NK-92 treated with Interleukin-12 subunit alpha and Interleukin-12 subunit beta, amount 100 ng/mL, for 24 hours (cell line): ENCODE measurements at places on chromosomes 1 and 21.

- no peak for DNase-seq
These were observed 26.2 kb downstream of the TMCO4 start for GRCh38 chr1:19773485-19773884.

DNA sequence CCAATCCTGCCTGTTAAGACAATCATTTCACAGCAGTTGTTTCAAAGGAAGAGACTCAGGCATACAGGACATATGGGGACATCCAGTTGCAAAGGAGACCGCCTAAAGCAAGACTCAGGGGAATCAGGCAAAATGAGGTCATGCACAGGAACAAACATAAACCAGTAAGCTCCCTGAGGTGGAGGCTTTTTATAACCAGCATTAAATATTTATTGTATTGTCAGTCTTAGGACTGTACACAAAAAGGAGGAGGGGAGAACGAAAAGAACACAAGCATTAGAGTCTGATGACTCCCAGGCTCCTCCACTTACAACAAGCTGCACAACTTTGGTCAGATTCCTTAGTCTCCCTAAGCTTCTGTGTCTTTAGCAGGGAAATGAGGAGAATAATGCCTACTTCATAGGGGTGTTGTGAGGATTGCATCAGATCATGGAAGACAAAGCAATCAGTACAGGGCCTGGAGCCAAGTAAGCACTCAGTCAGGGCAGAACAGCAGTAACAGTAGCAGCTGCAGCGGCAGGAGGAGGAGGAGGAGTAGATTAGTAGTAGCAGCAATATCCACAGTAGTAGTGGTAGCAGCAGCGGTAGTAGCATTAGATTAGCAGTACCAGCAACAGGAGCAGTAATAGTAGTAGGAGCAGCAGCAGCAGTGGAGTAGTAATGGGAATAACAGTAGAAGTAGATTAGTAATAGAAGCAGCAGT is 54.2 kb upstream of the SPATA6 start:
- no peak for DNase-seq

DNA sequence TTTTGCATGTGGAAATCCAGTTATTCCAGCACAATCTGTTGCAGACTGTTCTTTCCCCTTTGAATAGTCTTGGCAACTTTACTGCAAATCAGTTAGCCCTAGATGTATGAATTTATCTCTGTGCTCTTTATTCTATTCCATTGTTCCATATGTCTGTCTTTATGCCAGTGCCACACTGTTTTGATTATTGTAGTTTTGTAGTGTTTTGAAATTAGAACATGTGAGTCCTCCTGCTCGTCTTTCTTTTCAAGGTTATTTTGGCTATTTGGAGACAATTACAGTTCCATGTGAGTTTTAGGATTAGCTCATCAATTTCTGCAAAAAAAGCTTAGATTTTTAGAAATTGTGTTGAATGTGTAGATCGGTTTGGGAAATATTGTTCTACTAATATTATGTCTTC is 26.6 kb downstream of the WNT3A start:
- no peak for DNase-seq

DNA sequence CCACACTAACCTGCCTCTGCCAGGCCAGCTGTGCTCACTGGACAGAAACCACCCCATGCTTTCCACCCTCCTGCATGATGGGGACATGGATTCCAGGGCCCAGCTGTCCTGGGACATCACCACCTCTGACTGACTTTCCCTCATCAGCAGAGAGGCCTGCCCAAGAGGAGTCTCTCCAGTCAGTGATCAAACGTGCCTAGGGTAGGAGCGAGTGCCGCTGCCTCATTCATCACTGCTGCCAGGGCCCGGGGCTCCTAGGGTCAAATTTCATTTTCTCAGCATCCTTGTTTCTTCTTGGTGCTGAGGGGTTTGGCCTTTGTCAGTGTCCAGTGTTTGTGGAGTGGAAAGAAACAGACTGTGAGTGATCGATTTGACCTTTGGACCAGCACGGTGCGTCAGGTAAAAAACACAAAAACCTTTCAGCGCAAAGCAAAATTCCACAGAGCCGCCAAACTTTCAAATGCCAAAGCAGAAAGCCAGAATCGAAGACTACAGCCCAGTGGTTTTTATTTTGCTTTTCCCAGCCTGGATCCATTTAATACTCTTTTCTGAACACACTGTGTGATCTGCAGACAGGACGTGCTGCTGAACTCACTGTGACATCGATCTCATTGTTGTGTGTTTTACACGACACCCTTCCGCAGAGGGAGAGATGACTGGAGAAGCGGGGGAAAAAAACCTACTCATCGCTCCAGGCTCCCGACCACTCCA is 43.2 kb downstream of the CAPN8 start:
- DNase-seq = no peak

GRCh38 chr1:218802799-218803198 is 370.9 kb upstream of the LYPLAL1 start:
- DNase-seq = no peak
